ENCODE measurements at places on chromosomes 7 and 10.
A peak's percentile ranks its signal among the peaks of the same experiment; 100 is the strongest.

DNA sequence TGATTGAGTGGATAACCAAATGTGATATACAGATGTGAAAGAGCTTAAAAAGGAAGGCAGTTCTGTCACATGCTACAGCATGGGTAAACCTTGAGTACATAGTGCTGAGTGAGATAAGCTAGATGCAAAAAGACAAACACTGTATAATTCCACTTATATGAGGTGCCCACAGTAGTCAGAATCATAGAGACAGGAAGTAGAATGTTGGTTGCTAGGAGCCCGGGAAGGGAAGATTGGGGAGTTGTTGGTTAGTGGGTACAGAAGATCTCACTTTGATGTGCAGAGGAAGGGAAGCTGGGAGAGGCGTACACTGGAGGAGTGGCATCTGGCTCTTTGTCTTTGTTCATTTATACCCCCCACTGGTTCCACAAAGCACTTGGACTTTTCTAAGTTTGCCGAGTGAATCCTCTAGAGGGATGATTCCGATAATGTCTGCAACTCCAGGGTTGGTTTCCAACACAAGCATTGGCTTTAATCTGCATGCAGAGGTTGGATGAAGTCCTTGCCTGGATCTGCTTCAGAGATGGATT, 39.5 kb downstream of the TSPAN14 start:
- DNase-seq, result no peak

DNA sequence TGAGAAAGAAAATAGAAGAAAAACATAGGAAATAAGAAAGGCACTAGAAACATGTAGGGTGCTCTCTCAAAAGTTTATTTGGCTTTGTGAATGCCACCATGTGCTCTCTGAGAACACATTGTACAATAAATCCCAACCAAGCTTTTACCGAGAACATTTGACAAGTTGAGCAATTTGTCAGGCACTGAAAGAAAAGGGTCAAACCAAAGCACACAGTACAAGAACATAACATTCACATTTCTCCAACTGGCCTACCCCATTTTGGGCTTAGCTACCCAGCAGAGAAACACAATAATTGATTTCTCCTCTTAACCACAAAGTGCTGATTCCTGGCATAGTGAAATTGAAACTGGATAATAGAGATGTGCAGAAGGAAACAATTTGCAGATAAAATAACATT, 69.2 kb upstream of the SLC39A12 start:
- no peak for DNase-seq

GRCh38 chr7:122225874-122226273, 78.7 kb downstream of the FEZF1 start:
- DNase-seq, result no peak

GRCh38 chr7:118169146-118169545, 14.8 kb upstream of the LSM8 start:
- DNase-seq, result no peak

DNA sequence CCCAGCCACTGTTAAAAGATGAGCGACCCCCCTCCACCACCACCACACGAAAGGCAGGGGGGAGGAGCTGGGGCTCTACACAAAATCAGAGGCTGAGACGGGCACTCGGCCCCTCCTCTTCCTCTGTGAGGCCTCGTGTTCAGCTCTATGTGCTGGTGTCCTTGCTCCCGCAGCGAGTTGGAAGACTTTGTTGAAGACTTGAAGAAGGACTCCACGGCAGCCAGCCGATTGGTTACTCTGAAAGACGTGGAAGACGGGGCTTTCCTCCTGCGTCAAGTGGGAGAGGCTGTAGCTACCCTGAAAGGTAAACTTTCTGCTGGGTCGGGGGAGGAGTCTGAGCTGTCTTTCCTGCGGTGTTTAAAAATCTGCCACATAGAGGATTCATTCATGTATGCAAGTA, 203.7 kb downstream of the ARHGAP21 start:
- DNase-seq, result no peak

DNA sequence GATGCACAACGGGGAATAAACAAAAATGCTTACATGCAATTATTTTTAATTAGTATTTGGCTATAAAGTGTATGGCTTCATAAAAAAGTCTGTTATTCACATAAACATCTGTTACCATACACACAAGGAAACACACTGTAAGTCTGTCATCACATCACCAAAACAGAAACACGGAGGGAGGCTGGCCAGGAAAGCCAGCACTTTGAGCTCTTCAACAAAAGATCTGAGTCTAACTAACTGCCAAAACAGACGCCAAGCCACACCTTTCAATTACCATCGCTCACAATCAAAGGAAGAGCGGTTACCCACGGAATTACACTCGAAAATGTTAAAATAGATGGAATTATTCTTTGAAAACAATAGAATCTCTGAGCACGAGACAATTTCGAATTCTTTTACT, 49.2 kb upstream of the MGMT start:
- DNase-seq, result peak; percentile 70

DNA sequence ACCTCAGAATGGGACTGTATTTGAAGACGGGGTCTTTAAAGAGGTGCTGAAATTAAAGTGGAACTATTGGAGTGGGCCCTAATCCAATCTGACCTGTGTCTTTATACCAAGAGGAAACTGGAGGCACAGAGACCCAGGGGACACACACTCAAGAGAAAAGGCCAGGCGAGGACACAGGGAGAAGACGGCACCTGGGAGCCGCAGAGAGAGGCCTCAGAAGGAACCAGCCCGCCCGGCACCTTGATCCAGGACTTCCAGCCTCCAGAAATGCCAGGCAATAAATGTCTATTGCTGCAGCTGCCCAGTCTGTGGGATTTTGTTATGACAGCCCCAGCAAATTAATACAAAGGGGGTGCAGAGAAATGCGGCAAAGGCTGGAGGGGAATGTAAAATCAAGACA, 10.5 kb downstream of the CARD11 start:
- peak; percentile 12 for DNase-seq

GRCh38 chr7:134669845-134670373, 23.3 kb downstream of the BPGM start:
- no peak for DNase-seq

GRCh38 chr10:101089520-101090299, 27.9 kb downstream of the KAZALD1 start:
- no peak for DNase-seq

GRCh38 chr10:681670-682318, 7.7 kb downstream of the DIP2C start:
- DNase-seq, result no peak

- no peak for DNase-seq
These were observed 20.0 kb downstream of the STRIP2 start for GRCh38 chr7:129454249-129454551.

GRCh38 chr7:37112876-37113275, 335.8 kb downstream of the ELMO1 start:
- DNase-seq, result no peak

GRCh38 chr10:102411341-102412255, 7.0 kb downstream of the PSD start:
- DNase-seq, result no peak

GRCh38 chr7:16774294-16774693, 20.7 kb downstream of the TSPAN13 start:
- DNase-seq, result no peak

GRCh38 chr10:122224159-122224558, 46.9 kb upstream of the BTBD16 start:
- DNase-seq, result no peak

GRCh38 chr7:158541346-158542010, 46.1 kb downstream of the PTPRN2 start:
- no peak for DNase-seq

- DNase-seq, result no peak
These were observed 56.7 kb downstream of the BTAF1 start for GRCh38 chr10:91980319-91980718.

- no peak for DNase-seq
These were observed 79.5 kb downstream of the AOAH start for GRCh38 chr7:36644625-36645422.

GRCh38 chr7:112510001-112510742, 29.4 kb downstream of the LSMEM1 start:
- DNase-seq, result no peak

GRCh38 chr10:7436490-7437100, 25.8 kb upstream of the SFMBT2 start:
- no peak for DNase-seq

GRCh38 chr7:2688409-2689342, 674 bp downstream of the AMZ1 start:
- no peak for DNase-seq

GRCh38 chr10:33893506-33893905, 559.0 kb upstream of the NRP1 start:
- no peak for DNase-seq

- no peak for DNase-seq
These were observed 38.8 kb downstream of the EPC1 start for GRCh38 chr10:32308027-32308603.

- no peak for DNase-seq
These were observed 243.8 kb downstream of the DYNC1I1 start for GRCh38 chr7:96016056-96016586.

DNA sequence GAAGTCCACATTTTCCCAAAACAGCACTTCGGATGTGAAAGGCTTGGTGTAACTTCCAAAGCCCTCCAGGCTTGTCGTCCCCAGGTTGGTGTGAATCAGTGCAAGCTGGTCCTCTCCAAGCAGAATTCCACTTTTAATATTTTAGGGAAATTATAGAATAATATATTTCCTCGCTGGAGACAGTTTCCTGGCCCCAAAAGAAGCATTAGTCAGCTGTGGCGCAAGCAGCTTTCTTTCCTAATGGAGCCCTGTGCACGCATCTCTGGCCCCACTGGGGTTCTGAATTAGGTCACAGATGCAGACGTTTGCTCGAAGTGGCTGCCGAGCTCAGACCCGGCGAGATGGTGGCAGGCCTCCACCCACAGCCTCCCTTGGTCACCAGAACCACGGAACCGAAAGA, 33.3 kb upstream of the MNX1 start:
- no peak for DNase-seq

All from left forelimb (tissue), 1 donor.